ENCODE measurements at places on chromosomes 1 and 21.

DNA sequence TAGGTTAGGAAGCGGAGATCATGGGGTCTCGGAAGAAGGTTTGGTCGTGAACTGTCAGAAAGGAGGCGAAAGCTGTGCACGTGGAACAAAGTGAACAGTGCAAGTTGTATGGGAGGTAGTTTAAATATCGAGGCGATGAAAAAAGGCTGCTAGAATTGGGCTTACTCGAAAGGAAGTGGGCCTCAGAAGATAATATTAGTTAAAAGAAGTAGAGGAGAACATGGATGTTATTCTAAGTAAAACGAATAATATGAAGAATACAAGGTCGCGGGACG, 571 bp downstream of the WDR3 start:
- no peak for DNase-seq

GRCh38 chr1:109488201-109488600, 4.5 kb downstream of the ATXN7L2 start:
- DNase-seq: no peak

DNA sequence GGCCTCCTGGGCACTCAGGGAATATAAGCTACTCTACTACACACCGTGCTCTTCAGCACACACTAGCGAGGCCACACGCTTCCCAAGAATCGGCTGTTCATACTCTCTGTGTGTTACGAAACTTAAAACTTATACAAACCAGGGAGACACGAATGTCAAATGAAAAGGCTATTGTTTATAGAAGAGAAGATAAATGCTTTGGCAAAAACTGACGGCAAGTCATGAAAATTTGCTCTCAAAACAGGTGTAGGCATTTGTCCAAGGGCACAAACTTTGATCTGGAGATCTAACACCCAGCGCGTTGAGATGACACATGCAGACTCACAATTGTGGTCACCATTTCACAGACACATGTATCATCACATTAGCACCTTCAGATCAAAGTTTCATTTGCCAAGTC, 46.1 kb downstream of the USP48 start:
- DNase-seq: no peak

DNA sequence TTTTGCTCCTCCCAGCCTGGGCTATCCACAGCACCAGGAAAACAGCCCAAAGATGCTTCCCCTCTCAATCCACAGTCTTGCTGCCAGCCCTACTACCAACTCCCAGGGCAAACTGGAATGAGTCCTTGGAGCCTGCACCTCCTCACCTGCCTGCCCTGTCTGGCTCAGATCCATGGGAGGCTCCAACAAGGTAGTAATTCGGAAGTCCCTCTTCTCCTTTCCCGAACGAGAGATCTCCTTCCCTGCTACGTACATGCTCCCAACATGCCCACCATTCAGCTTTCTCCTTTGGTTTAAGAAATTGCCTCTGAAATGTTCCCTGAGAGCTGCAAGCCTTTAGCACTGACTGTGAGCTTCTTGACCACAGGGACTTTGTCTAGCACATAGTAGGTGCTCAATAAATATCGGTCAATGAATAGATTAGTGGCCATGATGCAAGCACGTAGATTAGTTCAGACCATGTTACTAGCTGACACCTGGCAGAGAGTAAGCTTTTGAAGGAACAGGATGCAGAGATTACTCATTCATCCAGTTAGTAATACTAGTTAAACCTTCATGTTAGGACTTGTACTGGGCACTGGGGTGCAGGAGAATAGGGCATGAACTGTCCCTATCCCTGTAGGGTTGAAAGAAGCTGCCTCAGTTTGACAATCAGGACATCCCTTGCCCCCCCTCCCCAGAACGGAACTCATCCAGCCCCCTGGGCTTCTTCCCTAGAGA, 80.1 kb downstream of the DISP3 start:
- no peak for DNase-seq

GRCh38 chr1:58406301-58407071, 140.0 kb downstream of the OMA1 start:
- no peak for DNase-seq

GRCh38 chr1:32972814-32973428, 8.3 kb upstream of the RNF19B start:
- DNase-seq: peak; percentile 82

DNA sequence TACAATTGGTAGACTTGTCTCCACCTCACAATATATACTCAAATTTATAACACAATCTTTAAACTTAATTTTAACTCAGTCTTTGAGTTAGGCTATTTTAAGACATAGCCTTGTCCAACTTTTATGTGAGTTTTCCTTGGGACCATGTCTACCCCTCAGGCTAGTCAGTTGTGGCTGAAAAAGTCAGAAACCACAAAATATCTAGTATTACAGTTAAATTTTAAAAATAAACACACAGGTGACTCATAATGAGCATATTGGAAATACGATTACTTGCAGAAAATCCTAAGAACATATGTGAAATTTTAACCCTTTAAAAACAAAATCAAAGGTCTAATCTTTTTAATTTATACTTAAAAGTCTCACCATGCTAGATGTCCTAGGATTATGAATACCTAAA, 4.8 kb upstream of the ASB17 start:
- DNase-seq: no peak

DNA sequence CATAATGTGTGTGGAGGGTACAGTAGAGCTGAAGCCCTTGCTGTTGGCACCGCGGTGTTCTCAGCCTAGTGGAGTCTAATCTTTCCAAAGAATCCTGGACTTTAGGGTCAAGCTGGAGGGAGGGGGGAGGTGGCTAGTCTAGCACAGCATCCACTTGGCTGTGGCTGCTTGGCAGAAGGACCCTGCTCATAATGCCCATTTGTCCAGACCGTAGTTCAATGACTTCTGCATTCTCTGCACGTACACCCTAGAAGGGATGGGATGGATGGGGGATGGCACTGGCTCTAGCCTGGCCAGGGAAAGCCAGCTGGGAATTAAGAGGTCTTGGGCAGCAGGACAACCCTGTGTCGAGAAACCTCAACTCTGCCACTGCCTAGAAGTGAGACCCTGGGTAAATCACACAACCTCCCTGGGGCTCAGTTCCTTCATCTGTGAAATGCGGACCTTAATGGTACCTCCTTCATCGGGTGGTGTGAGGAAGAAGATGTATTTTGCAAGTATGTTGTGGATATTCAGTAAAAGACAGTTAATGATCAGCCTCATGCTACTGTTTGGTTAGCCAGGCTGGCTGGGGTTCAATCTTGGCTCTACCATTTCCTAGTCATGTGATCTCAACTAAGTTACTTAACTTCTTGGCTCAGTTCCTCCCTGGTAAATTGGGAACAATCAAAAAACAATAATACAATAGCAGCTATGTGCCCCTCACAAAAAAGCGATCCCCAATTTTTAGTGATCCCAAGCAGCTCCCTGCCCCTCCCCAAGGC, 27.2 kb upstream of the CLIC4 start:
- DNase-seq: no peak

DNA sequence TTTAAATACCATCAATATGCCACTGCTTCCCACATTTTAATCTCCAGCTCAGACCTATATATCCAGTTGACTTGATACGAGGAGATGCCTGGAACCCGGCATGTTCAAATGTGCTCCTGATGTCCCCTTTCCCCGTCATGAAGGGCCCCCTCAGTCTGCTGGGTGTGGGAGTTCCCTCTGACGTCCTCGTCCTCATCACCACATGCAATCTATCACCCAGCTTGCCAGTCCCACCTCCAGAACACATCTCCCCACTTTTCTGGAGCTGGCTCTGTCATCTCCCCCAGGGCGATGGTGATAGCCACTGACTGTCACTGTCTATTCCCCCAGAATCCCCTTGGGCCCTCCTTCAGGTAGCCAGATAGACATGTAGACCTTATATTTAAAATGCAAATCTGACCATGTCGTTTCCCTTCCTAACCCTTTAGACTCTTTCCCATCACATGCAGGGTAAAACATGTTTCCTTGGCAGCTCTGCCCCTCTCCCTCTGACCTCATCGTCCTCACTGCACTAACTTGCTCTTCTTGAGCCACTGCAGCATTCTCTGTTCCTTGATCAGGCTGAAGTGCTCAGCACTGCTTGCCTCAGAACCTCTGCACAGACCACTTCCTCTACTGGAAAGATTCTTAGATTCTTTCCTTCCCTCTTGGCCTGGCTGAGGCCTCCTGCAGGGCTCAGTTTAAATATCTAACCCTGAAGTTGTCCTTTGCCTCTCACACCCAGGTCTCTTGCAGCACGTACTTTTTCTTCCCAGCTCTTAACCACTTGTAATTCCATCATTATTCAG, 7.4 kb downstream of the AZIN2 start:
- DNase-seq: no peak

DNA sequence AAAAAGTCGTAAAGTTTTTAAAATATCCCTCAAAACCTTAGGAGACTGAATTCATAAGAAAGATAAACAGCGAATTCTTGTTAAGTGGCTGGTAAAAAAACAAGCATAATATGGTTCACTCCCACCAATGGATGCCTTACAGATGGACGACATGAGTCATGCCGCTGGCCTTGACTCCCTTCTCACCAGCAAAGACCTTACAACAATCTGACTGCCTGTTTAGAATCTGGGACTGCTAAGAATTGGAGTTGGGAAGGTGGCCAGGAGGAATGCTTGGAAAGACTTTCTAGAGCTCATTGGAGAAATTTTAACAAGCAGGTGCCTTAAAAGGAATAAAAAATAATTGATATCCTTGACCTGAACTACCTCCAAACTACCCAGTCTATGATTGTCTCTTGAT, 206.9 kb upstream of the FMN2 start:
- DNase-seq: no peak

DNA sequence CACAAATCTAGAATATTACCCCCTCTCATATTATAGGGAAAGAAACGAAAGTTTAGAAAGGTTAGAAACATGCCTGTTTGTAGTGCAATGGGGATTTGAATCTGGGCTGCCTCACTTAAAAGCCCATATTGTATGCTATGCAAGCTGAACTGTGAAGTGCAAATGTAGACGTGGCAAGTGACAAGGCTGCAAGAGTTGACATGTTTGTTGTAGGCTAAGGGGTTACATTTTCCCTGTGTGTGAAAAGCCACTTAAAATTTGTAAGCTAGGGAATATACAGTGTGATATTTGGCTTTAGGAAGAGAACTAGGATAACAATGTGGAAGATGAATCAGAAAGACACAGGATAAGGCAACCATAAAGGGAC, 29.0 kb downstream of the WDR26 start:
- no peak for DNase-seq

DNA sequence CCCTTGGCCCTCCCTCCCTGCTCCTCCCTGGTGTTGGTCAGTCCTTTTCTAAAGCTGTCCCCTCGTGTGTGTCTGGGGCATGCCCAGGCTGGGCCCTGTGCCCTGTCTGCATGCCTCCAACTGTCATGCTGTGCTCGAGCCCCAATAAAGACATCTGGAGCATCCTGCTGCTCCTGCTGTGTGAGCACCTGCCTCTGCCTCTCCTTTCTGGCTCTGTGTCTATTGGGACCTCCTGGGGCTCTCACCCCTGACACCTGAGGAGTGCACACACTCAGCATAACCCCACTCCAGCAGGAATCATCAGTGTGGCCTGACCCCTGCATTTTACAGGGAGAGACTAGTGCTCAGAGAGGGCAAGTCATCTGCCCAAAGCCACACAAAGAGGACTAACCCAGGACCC, 23.7 kb downstream of the KCNC4 start:
- no peak for DNase-seq

- no peak for DNase-seq
These were observed 35.7 kb upstream of the AGL start for GRCh38 chr1:99814373-99814900.

DNA sequence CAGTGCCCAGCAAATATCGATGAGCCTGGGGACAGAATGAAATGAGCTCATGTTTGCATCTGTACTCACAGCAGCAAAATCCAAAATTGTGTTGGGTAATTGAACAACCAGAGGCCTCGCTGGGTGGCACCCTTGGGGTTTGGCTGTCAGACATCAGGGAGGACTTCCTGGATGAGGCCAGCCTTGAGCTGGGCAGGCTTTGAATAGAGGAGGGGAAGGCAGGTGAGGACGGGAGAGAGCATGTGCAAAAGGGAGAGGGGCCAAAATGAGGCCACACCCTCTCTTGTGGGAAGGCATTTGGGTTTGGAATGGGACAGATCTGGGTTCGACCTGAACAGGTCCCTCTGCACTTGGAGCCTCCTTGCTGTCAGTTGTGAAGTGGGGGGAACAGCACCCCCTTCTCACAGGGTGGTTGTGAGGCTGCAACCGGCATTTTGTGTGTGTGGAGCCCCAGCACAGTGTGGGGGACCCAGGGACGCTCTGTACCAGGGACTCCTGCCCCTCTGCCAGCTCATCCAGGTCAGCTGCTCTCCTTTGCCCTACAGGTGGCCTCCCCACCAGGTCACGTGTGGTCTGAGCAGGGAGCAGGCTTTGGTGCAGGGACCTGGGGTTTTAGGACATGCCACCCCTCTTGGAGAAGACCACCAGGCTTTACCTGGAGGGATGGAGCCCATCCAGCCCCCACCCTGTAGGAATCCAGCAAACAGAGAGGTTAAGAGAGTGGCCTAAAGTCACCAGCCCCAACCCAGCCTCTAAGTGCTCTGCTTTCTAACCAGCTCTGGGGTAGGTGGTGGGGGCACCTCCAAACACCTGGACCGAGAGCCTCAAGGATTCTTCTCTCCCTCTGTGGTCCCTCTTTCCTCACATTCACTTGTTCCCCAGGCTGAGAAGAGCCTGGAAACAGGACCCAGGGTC, 521.8 kb downstream of the PTPRU start:
- no peak for DNase-seq

- DNase-seq: no peak
These were observed 80.4 kb upstream of the LRRC53 start for GRCh38 chr1:74592580-74593355.

- no peak for DNase-seq
These were observed 60.7 kb downstream of the MORN1 start for GRCh38 chr1:2330519-2331199.

GRCh38 chr21:17987382-17988101, 168.4 kb upstream of the C21orf91 start:
- peak; percentile 75 for DNase-seq

DNA sequence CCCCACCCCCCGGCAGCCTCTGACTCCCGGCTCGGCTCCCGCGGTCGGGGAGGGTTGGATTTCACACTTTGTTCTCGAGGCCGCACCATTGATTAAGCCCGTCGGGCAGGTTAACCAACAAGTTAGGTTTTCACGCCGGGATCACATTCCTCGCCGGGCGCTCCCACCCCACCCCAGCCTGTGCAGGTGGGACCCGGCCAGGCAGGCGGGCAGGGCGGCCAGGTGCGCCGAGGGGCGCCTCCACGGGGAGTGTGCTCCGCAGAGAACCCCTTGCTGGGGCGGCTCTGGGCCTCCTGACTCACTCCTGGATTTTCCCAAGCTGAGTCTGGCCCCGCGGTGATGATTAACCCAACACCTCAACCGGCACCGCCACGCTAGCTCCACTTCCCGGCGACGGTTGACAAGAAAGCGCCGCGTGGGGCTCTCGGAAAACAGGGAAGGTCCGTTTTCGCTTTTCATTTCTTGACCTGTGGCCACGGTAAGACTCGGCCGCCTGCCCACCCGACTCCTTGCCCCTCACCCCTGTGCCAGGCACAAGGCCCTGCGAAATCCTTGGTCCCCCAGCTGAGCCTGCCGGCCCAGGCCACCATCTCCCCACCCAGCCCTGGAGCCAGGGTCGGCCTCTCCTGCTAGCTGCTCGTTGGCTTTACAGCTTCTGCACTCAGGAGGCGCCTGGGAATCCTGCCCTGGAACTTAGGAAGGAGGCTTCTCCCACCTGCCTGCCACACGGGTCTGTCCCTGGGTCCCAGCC, 8.8 kb upstream of the TTLL10 start:
- no peak for DNase-seq

GRCh38 chr1:184866991-184867788, 107.1 kb downstream of the NIBAN1 start:
- DNase-seq: no peak
